Stimulated activated CD8-positive, alpha-beta memory T cell treated with anti-CD3 and anti-CD28 coated beads, Interleukin-4, amount 100 ng/mL, for 1 hour (primary cell): ENCODE measurements at places on chromosomes 6 and 20.

DNA sequence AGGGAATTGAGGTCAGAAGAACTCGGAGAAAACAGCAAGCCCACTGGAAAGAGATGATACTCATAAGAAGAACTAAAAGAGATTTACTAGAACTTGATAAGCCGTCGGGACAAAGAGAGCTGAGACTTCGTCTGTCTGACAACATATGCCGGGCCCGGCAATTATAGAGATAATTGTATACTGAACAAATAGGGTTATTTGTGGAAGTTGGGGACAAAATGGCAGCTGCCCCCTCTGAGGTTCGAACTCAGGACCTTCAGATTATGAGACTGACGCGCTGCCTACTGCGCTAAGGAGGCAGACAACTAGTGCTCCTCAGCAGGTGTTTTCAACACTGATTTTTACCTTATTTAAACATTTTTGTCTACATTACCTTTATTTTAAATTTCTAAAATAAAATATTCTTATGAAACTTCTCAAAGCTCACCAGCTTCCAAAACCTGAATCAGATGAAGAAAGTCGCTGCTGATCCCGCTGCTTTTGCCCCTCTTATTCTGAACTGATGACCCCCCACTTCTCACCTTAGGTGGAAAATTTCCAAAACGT, 29.3 kb upstream of the TRIM27 start:
- DNase-seq, result no peak

DNA sequence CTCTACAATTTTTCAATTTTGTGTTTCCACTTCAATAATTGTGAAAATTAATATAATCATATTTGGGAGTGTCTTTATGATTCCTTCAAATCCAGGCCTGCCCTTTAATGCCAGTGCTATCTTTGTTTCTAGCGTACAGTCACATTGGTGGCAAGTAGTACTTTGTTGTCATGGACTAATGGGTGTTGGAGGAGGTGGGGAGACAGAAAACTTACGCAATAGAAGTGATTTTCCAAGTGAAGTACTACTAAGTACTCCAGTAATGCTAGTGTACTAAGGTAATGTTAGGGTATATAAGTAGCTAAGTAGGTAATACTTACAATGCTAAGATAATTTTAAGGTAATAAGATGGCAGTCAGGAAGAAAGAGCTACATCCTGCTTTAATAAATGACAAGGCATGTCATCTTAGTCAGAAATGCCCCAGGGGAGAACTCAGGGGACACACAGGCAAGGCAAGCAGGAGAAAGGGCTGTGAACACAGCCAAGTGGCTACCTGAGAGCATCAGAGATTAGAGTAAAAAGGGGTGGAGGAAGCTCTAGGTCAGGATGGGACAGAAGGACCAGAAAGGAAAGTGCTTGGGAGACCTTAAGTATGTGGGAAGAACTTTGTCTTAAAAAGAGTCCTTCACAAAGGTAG, 217.2 kb upstream of the PRDM1 start:
- no peak for DNase-seq

DNA sequence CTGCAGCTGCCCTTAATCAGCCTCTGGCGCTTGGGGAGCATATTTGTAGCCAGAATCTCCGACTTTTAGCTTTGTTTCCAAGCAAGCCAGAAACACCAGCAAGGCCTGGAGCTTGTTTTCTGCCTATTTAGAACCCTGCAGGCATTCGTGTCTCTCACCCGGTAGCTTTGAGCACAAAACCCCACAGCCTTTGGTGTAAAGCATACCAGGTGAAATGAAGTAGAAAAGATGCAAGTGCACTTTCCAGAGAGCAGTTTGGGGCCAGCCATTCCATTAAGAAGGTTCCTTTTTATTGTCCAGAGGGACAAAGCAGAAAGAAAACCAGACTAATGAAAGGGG, 736 bp downstream of the FAM217B start:
- no peak for DNase-seq

DNA sequence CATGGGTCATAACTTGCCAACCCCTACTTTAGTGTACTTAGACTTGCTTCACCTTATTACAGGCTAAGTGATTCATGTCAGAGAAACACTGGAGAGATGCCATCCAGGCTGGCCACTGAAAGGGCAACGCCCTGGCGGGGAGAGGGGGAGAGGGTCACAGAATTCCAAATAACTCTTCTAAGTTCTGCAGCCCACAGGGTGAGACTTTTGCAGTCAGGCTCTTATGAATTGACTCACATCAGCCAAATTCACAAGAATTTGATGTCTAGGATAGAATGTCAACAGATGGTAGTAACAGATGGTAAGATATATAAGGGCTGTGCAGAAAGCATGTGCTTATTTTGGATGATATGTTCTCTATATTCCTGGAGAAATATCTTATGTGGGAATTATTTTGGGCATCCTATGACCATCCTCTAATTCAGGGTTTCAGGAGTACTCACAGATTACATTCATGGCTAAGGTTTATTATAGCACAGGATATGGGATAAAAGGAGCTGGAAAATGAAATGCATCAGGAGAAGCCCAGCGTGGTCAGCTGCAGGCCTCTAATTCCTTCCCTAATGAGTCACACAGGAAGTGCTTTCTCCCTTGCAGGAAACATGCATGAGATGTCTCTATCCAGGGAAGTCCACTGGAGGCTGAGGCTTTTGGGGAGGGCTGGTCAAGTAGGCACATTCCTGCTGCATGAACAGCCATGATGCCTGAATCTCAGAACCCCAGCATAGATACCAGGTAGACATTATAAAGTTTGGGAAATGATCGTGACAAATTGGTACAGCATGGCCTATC, 58.7 kb upstream of the RIN2 start:
- no peak for DNase-seq

GRCh38 chr20:44720621-44720996, 5.4 kb downstream of the CCN5 start:
- no peak for DNase-seq

DNA sequence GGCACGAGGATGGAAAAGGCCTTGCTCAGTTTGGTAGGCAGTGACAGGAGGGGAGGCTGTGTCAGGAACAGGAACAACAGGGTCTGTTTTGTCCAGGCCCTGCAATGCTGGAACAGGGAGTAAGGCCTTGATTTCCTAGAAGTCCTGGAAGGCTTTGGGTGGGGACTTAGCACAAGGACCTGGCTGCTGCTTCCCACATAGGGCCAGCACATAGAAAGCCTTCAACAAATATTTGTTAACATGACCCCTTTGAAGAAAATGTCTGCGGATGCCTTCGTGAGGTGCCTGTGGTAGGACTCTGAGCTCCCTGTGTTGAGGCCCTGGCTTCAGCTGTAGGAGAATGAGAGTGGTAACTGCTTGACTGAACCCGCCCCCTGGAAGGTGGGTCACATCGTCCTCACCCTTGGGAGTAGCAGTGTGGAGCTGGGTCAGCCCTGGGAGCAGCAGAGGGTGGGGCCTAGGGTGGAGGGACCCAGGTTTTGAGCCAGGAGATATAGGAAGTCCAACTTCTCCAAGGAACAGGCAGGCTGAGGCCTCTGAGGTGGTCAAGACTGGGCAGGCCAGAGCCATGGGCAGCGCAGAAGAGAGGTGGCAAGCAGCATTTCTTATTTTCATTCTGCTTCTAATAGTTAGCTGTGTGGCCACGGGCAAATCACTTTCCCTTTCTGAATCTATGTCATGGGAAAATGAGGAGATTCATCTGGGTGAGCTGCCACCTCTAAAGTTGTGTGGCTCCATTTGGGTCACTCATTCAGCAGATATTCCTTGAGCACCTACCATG, 50.0 kb downstream of the CNBD2 start:
- no peak for DNase-seq

GRCh38 chr6:158113802-158114201, 54.3 kb downstream of the SERAC1 start:
- no peak for DNase-seq

- DNase-seq, result no peak
These were observed 1.9 kb downstream of the SNX5 start for GRCh38 chr20:17966432-17967310.

- DNase-seq, result no peak
These were observed at the start of gene MOXD1 for GRCh38 chr6:132400883-132401617. TSS of gene MOXD1 (minus strand) at chr6:132401475. CDS start at chr6:132401426, 49 bp downstream.

GRCh38 chr6:14743144-14743473, 502.8 kb upstream of the JARID2 start:
- DNase-seq, result no peak

GRCh38 chr6:134080171-134080795, 27.9 kb upstream of the SLC2A12 start:
- DNase-seq, result no peak

- DNase-seq, result no peak
These were observed 597.9 kb downstream of the KHDRBS2 start for GRCh38 chr6:61688165-61688564.

DNA sequence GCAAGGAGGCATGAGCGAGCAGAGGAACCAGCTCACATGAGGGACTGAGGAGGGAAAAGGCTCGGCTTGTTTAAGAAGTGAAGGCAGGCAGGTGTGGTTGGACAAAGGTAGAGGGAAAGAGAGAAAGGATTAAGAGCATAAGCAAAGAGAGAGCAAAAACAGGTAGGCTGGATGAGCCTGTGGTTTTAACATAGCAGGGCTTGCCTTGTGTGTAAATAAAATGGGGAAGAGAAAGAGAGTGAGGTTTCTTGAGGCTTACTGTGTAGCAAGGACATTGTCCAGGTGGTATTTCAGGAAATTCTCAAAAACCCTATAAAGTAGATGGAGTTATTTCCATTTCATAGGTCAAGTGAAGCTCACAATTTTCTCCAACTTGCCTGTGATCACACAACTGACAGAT, 93.9 kb upstream of the HDAC2 start:
- no peak for DNase-seq

DNA sequence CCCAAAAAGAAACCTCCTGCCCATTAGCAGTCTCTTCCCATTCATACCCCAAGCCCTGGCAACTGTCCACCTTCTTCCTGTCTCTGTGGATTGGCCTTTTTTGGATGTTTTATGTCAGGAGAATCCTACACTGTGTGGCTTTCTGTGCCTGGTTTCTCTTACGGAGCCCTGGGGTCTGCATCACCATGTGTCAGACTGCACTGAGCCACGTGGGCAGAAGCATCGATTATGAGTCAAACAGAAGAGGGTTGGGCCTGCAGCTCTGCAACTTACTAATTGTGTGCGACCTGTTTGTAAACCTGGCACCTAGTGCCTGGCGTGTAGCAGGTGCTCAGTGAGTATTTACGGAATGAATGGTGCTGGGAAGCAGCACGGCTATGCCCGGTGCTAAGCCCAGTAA, 62.6 kb downstream of the IGF2R start:
- no peak for DNase-seq

DNA sequence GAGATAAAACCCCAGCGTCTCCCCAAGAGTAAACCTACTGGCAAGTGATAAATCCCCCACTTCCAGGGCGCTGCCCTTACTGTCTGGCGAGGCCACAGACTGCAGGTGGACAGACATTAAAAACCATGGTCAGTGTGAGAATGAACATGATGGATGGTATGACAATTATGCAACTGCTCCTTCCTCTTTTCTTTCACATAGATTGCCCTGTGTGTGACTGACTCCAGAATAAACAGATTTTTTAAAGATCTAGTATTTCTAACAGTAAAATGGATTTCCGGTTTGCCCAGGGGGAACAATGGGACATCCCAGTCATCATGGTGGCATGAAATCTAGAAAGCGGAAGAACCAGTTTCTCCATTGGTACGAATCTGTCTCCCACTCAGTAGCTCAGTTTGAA, 153.7 kb downstream of the FOXC1 start:
- no peak for DNase-seq

GRCh38 chr6:21500314-21501020, 93.1 kb upstream of the SOX4 start:
- DNase-seq, result no peak

- no peak for DNase-seq
These were observed 18.6 kb downstream of the CCDC167 start for GRCh38 chr6:37480951-37481534.

DNA sequence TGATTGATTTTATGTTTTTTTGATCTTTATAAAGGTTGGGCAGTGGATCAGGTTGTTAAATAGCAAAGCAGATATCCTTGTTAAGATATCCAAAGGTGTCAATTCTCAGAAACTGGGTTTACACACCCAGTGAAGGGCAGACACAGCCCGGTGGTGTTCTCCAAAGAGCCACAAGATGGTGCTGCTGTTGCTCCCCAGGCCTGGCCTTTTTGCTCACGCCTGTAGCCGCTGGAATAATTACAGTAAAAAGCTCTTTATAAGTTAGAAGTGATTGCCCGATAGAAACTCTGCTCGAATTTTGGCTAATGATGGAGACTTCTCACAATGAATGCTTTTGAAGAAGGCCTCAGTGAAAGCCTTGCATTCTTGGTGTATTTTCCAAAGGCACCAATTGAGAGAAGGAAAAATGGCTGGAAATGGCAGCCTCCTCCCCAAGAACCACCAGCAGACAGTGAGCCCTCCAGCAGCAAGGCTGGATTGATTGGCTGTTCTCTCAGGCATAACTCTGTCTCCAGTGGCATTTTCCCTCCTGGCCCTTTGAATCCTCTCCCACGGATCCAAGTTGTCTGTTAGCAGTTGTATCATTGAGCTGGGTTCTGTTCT, 120.5 kb upstream of the CHD6 start:
- no peak for DNase-seq

DNA sequence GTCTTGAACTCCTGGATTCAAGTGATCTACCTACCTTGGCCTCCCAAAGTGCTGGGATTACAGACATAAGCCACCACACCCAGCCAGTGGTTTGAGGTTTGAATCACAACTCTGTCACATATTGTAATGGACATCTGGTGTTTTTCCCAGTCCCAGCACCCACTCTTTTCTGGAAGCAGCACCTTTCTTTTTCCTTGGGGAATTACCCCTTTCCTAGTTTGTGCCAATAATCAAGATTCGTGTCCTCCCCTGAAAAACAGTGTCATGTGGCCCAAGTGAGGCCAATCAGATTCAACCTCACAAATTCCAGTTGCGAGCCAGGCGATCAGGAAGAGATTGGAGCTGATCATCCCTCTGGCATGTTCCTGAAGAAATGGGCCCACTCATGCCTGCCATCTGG, 71.7 kb upstream of the SGK1 start:
- no peak for DNase-seq

DNA sequence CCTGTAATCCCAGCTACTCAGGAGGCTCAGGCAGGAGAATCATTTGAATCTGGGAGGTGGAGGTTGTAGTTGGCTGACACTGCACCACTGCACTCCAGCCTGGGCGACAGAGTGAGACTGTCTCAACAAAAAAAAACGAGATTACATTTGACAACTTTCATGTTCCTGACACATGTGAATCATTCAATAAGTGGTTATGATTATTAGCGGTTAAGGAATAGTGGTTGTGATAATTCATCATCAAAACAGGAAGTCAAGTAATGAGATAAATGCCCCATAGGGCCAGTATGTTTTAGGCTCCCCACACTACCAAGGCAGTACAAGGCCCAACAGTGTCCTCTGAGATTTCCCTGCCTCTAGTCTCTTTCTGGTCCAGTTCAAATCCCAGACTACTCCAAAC, 2.5 kb downstream of the HDDC2 start:
- DNase-seq, result no peak

GRCh38 chr20:23048283-23049200, 930 bp downstream of the THBD start:
- DNase-seq, result no peak

DNA sequence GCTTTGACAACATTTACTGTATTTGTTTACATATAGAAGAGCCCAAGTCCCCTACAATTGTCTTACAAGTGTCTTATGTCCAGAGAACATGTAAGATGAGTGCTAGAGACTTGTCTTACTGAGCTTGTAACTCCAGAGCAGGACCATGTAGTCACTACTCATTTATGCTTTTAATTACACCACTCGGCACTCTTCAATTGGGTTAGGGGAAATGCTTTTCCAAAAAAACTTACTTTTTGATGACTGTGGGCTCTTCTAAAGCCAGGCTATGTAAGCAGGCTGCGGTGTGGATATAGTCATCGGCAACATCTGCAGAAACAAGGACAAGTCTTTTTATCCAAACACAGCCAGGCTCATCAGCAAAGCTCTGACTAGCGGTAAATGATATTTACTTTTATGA, 18.7 kb downstream of the SNX5 start:
- no peak for DNase-seq

- no peak for DNase-seq
These were observed 1.4 kb upstream of the STX11 start for GRCh38 chr6:144148886-144149285.
